ENCODE measurements at places on chromosomes 11 and 22. TPM values are rescaled to one million over a fixed set of nuclear protein-coding genes. Genes with fewer than 3 reads are reported as not detected.

- peaks cover 25% of the 10 kb centered on the region for H3K36me3 ChIP-seq
- no peaks in the 10 kb centered on the region for H3K4me1 ChIP-seq
- H3K4me3 ChIP-seq: no peak overlapping the region
- peak; percentile 23 for DNase-seq
Observed at GRCh38 chr11:112016765-112017376, 8.3 kb upstream of the DLAT start.

GRCh38 chr11:58671983-58672633 is 49.6 kb downstream of the CNTF start:
- H3K27me3 ChIP-seq: peaks cover 4% of the 10 kb centered on the region
- H3K4me3 ChIP-seq: no peak overlapping the region
- DNase-seq: no peak
- H3K36me3 ChIP-seq: no peaks in the 10 kb centered on the region

GRCh38 chr22:43387815-43388214 is 24.0 kb upstream of the MPPED1 start:
- DNase-seq: no peak
- H3K4me3 ChIP-seq: no peak overlapping the region
- peaks cover 3% of the 10 kb centered on the region for H3K4me1 ChIP-seq
- H3K27ac ChIP-seq: no peak overlapping the region
- H3K27me3 ChIP-seq: peaks cover 25% of the 10 kb centered on the region
- H3K36me3 ChIP-seq: no peaks in the 10 kb centered on the region

DNA sequence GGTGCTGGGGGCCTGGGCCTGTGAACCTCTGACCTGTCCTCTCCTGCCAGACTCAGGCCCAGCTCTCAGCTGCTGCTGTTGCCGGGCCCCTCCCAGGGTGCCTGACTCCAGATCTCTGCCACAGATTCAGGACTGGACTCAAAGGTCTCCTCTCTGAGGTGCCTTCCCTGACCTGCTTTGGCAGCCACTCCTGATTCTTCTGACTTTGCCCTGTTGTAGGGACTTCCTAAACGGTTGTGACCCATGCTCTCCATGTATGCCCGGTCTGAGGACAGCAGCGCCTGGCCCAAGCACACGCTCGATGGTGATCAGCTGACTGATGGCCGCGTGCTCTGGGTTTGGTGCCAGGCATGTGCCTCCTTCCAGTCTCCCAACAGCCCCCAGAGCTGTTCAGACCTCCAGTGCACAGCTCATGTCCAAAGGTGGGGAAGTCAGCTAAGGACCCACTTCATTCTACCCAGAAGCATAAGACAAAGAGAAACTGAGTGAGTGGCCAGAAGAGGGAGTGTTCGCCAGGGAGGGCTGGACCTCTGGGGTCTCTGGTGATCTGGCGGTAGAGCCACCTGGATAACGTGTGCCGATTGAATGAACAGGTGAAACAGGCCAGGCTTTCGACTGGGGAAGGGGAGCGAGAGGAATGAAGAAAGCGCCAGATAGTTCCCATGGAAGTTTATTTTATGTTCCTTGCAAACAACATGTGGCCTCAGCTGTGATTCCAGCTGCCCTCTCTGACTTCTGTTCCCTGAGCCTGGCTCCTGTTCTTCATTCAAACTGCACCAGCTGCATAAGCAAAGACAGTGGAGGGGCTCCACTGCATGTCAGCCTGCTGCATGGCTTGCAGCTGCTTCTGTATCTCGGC is 8.1 kb upstream of the TOP3B start:
- H3K27me3 ChIP-seq: no peaks in the 10 kb centered on the region
- peaks cover 33% of the 10 kb centered on the region for H3K4me1 ChIP-seq
- H3K4me3 ChIP-seq: no peak overlapping the region
- DNase-seq: peak; percentile 63
- peak overlapping the region; percentile 84 for H3K27ac ChIP-seq

DNA sequence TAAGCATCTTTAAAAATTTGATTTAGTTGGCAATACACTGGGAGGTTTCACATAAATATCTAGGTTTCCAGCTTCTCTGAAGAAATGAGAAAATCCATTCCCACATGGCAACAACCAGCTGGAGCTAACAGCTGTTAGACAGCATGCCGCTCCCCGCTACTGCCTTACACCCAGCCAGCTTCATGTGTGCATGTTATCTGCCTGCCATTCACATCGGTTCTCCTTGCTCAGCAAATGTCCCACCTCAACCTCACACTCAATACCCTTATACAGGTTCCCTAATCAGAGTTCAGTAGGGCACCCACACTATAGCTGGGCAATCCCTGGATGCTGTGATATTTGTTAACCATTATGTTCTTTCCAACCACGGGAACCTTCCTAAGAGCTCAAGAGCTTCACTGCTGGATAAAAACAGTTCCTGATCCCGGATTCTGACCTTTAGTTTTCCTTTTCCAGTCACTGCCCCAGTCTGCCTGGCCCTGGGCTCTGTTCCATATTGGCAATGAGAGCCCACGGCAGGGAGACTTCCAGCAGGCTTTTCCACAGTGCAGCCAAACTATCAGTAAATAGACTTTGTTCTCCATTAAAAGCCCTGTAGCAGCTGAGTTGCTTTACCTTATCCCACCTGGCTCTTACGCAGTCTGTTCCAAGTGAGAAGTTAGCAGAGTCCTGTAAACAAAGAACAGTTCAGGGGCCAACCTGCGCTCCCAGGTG is 8.6 kb downstream of the RPUSD4 start:
- H3K27ac ChIP-seq: no peak overlapping the region
- no peaks in the 10 kb centered on the region for H3K27me3 ChIP-seq
- DNase-seq: no peak
- H3K4me3 ChIP-seq: no peak overlapping the region
- H3K4me1 ChIP-seq: peaks cover 6% of the 10 kb centered on the region

DNA sequence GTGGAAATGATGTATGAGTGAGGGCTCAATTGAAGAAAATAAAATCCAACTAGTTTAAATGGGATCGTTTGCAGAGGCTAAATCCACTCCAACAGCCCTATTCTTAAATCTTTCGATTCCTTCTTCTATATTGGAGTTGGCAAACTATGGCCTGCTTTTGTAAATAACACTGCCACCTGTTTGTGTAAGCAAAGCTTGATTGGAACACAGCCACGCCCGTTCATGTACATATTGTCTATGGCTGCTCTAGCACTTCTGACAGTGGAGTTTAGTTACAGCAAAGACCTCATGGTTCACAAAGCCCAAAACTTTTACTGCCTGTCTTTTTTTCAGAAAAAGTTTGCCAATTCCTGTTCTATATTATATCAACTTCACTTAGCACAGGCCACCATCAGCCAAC is 40.6 kb upstream of the RCN1 start:
- no peaks in the 10 kb centered on the region for H3K27me3 ChIP-seq
- no peak overlapping the region for H3K27ac ChIP-seq
- peaks cover 10% of the 10 kb centered on the region for H3K4me1 ChIP-seq
- no peaks in the 10 kb centered on the region for H3K36me3 ChIP-seq
- DNase-seq: no peak

DNA sequence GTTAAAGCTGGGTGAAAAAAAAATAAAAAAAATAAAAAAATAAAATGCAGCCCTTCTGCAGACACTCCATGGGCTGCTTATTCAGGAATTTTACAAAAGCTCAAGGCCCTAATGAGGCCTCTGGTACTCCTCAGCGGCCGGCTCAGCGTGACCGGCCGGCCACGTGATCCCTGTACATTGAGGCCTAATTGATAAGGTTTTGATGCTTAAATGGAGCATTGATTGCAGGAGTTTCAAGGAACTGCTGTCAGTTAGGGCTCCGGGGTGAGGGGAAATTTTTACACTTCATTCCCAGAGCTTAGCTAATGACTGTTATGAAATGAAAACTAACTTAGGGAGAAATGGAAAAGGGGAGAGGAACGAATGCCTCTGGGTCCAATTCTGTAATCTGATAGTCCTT is 368.8 kb upstream of the KIRREL3 start:
- no peak overlapping the region for H3K27ac ChIP-seq
- H3K4me3 ChIP-seq: no peak overlapping the region
- H3K27me3 ChIP-seq: peaks cover 3% of the 10 kb centered on the region
- H3K4me1 ChIP-seq: no peaks in the 10 kb centered on the region
- H3K36me3 ChIP-seq: no peaks in the 10 kb centered on the region
- DNase-seq: no peak

- no peak overlapping the region for H3K27ac ChIP-seq
- H3K4me1 ChIP-seq: no peaks in the 10 kb centered on the region
- DNase-seq: no peak
Observed at GRCh38 chr11:116938471-116939070, 101.1 kb upstream of the APOA1 start.

DNA sequence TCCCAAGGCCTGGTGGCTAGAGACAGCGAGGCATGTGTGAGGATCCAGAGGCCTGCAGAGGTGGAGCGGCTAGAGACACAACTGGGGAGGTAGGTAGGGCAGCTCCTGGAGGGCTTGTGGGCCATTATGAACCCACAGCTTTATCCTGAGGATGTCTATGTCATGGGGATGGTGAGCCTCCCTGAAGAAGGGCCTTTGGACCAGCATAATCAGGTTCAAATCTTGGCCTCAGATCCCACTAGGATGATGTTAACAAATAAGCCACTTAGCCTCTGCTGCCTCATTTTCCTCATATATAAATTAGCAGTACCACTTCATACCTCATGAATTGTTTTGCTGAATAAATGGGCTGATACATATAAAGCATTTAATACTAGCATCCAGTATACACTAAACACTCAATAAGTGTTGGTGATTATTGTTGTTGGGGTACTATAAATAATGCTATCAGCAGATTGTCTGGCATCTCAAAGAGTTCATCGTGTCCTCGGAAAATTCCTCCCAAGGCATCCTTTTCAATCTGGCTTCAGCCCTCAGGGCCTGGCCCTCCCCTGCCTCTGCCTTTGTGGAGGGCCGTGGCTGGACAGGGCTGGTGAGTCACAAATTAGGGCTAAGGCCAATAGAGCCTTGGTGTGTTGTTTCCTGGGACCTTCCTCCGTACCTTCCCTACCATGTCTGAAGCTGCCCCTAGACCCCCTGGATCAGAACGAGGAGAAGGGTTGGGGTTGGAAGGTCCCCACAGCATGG is 30.9 kb upstream of the LRRC32 start:
- H3K4me3 ChIP-seq: no peak overlapping the region
- no peaks in the 10 kb centered on the region for H3K27me3 ChIP-seq
- no peak for DNase-seq
- no peaks in the 10 kb centered on the region for H3K36me3 ChIP-seq
- no peak overlapping the region for H3K27ac ChIP-seq

- H3K36me3 ChIP-seq: no peaks in the 10 kb centered on the region
- peak overlapping the region; percentile 64 for H3K27ac ChIP-seq
- DNase-seq: peak; percentile 89
- no peaks in the 10 kb centered on the region for H3K27me3 ChIP-seq
- H3K4me3 ChIP-seq: no peak overlapping the region
- peaks cover 57% of the 10 kb centered on the region for H3K4me1 ChIP-seq
Observed at GRCh38 chr11:44627911-44628729, 62.7 kb downstream of the CD82 start.

RIMBP3B gene
- total RNA-seq: 0.18 TPM

IL17REL gene
- not detected for total RNA-seq

MPZL3 gene
- 0.53 TPM for total RNA-seq

FKBP2 gene
- total RNA-seq: 40.4 TPM

PKNOX2 gene
- total RNA-seq: 11.5 TPM
